B cell (primary cell): ENCODE measurements at places on chromosomes 1 and 21.

DNA sequence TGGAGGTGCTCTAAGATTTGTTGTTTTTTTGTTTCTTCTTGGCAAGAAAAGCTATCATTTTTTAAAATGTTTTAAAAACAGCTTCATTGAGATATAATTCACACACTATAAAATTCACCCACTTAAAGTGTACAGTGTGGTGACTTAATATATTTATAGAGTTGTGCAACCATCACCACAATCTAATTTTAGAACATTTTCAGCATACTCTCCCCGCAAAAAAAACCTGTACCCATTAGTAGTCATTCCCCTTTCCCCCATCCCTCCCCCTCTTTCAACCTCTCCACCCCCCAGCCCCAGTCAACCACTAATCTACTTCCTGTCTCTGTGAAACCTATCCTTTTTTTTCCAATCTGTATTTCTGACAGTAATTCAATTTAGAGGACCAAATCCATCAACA, 30.6 kb downstream of the ZC3H11B start:
- H3K4me1 ChIP-seq, result no peaks in the 10 kb centered on the region
- no peaks in the 10 kb centered on the region for H3K36me3 ChIP-seq
- no peak overlapping the region for H3K4me3 ChIP-seq
- H3K27ac ChIP-seq, result no peak overlapping the region
- H3K27me3 ChIP-seq, result no peaks in the 10 kb centered on the region
- no peak for DNase-seq

DNA sequence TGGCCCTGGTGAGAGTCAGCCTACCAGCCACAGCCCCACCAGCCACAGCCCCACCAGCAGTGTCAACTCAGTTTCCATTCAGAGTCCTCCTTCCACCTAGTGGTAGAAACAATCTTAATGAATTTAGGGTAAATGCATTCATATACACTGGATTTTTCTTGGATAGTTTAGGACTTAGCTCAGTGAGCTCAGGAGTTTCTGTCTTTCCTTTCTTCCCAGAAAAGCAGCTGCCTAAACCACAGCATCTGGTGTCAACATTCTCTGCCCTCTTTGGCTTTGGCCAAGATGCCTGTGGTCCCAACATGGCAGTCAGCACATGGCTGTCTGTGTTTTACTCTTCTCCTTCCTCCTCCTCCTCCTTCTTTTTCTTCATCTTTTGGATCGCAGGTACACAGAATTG, 94.0 kb downstream of the CLIC6 start:
- H3K27me3 ChIP-seq, result no peaks in the 10 kb centered on the region
- DNase-seq, result no peak
- H3K36me3 ChIP-seq, result no peaks in the 10 kb centered on the region
- H3K4me3 ChIP-seq, result no peak overlapping the region
- H3K4me1 ChIP-seq, result no peaks in the 10 kb centered on the region

DNA sequence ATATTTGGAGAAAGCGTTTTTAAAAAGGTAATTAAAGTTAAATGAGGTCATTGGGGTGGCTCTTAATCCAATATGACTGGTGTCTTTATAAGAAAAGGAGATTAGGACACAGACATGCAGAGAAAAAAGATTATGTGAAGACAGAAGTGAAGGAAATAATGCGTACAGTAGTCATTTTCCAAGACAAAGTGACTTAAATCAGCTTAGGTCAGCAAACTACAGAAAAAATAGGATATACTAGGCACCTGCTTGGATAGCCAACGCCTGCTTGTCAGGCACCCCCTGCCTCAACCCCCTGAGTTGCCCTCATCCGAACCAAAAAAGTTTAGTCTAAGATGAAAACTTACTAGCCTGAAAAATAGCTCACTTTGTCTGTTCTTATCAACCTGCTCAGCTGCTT, 58.2 kb upstream of the SPAG17 start:
- no peaks in the 10 kb centered on the region for H3K27me3 ChIP-seq
- DNase-seq, result no peak
- H3K4me1 ChIP-seq, result no peaks in the 10 kb centered on the region
- no peak overlapping the region for H3K27ac ChIP-seq
- H3K36me3 ChIP-seq, result no peaks in the 10 kb centered on the region

DNA sequence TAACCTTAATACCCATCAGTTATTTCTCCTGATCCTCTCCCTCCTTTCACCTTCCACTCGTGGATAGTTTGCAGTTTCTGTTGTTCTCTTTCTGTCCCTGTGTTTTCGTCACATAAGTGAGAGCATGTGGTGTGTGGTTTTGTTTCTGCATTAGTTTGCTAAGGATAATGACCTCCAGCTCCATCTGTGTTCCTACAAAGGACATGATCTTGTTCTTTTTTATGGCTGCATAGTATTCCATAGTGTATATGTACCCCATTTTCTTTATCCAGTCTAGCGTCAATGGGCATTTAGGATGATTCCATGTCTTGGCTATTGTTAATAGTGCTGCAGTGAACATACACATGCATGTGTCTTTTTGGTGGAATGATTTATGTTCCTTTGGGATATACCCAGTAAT, 36.6 kb upstream of the GPR25 start:
- no peak overlapping the region for H3K4me3 ChIP-seq
- no peak for DNase-seq
- no peaks in the 10 kb centered on the region for H3K4me1 ChIP-seq
- H3K27me3 ChIP-seq, result no peaks in the 10 kb centered on the region
- H3K36me3 ChIP-seq, result no peaks in the 10 kb centered on the region
- no peak overlapping the region for H3K27ac ChIP-seq

GRCh38 chr1:2165646-2166045, 28.9 kb downstream of the FAAP20 start:
- H3K4me3 ChIP-seq, result no peak overlapping the region
- no peaks in the 10 kb centered on the region for H3K36me3 ChIP-seq
- H3K4me1 ChIP-seq, result no peaks in the 10 kb centered on the region
- no peaks in the 10 kb centered on the region for H3K27me3 ChIP-seq
- H3K27ac ChIP-seq, result no peak overlapping the region
- DNase-seq, result no peak
